ENCODE measurements at places on chromosomes 5 and 9. TPM values are rescaled to one million over a fixed set of nuclear protein-coding genes. Genes with fewer than 3 reads are reported as not detected.

The CAMSAP1 gene
- 34.4 TPM for total RNA-seq

The SPOCK1 gene
- total RNA-seq: not detected

The FOXD4L4 gene
- total RNA-seq: 0.59 TPM

The FBN2 gene
- total RNA-seq: 43.8 TPM

The PDGFRB gene
- 7.2 TPM for total RNA-seq

DNA sequence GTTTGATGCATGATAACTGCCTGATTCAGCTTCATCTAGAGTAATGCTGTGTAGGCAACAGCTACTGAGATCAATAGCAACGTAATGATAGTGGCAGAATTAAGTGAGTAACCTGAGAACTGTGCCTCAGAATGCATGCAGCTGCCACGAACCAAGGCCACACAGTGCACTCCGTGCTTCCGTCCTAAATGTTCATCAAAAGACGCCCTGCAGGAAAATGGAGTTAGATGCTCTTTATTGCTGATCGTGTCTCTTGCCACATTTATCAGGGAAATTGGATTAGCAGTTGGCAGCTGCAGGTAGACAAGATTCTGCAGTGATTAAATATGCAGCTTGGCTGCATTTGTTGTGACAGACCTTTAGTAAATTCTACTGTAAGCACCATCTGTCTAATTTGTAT is 107.7 kb upstream of the TLX3 start:
- H3K27me3 ChIP-seq: no peaks in the 10 kb centered on the region
- peaks cover 9% of the 10 kb centered on the region for H3K4me1 ChIP-seq
- H3K4me3 ChIP-seq: no peak overlapping the region
- peak; percentile 83 for DNase-seq
- no peaks in the 10 kb centered on the region for H3K36me3 ChIP-seq

DNA sequence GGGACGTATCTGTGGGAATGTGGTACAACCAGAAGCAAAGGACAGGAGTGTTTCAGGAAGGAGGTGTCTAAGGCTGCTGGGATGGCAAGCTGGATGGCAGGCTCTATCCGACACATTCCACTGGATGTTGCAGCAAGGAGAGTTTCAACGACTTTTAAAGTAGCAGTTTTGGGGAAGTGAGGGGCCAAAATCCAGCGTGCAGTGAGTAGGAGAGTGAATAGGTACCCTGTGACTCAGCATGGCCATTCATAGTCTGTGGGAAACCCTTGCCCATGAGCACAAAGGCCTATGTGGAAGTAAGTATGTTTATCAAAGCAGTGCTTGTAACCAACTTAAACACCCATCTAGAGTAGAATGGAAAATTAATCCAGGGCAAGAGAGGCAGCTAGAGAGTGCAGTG is 664.7 kb downstream of the ACTL7B start:
- no peak overlapping the region for H3K27ac ChIP-seq
- no peaks in the 10 kb centered on the region for H3K27me3 ChIP-seq
- DNase-seq: no peak
- H3K36me3 ChIP-seq: no peaks in the 10 kb centered on the region
- H3K4me3 ChIP-seq: no peak overlapping the region

DNA sequence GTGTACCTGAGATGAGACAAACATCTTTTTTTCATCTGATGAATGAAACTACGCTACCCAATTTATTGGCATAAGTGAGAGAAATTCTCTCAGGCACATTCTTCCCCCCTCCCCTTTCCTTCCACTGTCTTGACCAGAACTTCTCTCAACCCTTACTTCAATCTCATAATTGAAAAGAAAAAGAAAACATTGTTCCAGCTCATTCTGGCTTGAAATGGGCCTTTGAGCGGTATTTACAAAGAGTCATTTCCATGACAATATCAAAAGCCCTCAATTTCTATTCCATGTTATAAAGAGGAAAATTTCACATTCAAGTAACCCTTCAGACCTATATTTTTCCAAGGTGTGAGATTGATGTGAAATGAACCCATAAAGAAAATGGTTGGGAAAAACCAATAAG is 145.9 kb downstream of the PCSK1 start:
- DNase-seq: no peak
- H3K4me1 ChIP-seq: no peaks in the 10 kb centered on the region
- H3K27me3 ChIP-seq: peaks cover 7% of the 10 kb centered on the region
- H3K4me3 ChIP-seq: no peak overlapping the region

DNA sequence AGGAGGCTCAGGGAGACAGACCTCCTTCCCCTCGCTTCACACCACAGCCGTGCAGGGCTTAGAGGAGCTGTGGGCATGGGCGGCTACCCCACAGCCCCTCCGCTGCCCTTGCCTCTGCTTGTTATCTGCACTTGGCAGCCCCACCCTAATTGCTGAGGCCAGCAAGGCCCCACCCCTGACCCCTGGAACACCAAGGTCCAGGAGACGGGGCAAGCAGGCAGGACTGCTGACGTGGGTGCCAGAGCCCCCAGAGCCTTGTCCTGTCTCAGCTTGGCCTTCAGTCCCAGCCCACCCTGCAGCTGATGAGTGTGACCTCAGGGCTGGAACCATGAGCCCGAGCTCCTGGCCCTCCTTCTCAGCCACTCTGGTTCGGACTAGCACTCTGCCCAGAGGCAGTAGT is 29.1 kb upstream of the NEURL1B start:
- H3K4me3 ChIP-seq: no peak overlapping the region
- H3K36me3 ChIP-seq: no peaks in the 10 kb centered on the region
- H3K27ac ChIP-seq: no peak overlapping the region
- no peaks in the 10 kb centered on the region for H3K27me3 ChIP-seq
- no peaks in the 10 kb centered on the region for H3K4me1 ChIP-seq

GRCh38 chr5:147290261-147290660 is 55.4 kb downstream of the STK32A start:
- no peak overlapping the region for H3K4me3 ChIP-seq
- DNase-seq: no peak
- no peaks in the 10 kb centered on the region for H3K27me3 ChIP-seq
- no peak overlapping the region for H3K27ac ChIP-seq

DNA sequence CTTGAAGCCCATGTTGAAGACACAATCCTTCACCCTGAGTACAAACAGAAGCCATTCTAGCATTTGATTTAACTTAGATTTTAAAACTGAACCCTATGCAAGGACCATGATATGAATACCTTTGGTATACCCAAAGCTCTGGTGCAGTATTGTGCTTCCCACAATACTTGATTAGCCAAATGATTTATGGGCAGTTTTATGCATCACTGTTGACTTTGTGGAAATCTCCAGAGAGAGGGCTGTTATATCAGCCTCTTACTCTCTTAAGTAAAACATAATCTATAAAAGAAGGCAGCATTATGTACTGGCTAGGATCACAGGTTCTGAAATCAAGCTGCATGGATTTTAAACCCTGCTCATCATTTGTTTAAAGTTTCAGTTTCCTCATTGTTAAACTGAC is 762.8 kb downstream of the EFNA5 start:
- no peaks in the 10 kb centered on the region for H3K4me1 ChIP-seq
- no peak overlapping the region for H3K27ac ChIP-seq
- no peaks in the 10 kb centered on the region for H3K27me3 ChIP-seq

DNA sequence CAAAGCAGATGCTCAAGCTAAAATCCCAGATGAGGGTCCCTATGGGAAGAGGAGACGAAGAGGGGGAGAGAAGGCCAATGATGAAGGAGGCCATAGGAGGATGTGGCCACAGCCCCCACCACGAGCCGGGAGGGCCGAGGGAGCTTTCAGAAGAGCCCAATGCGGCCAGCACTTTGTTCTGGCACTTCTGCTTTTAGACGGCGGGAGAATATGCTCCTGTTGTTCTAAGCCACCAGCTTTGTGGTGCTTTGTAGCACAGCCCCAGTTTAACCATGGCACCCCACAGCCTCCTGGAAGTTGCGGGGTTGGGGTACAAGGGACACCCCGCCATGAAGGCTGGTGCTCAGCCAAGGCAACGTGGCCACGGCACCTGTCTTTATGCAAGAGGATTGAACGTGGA is 33.4 kb downstream of the LPCAT1 start:
- H3K4me3 ChIP-seq: no peak overlapping the region
- no peak overlapping the region for H3K27ac ChIP-seq
- H3K36me3 ChIP-seq: no peaks in the 10 kb centered on the region
- H3K27me3 ChIP-seq: no peaks in the 10 kb centered on the region

- H3K27ac ChIP-seq: no peak overlapping the region
- no peak overlapping the region for H3K4me3 ChIP-seq
- no peaks in the 10 kb centered on the region for H3K27me3 ChIP-seq
- no peaks in the 10 kb centered on the region for H3K36me3 ChIP-seq
- peaks cover 26% of the 10 kb centered on the region for H3K4me1 ChIP-seq
- no peak for DNase-seq
Observed at GRCh38 chr9:94904806-94905205, 178.3 kb downstream of the AOPEP start.

- H3K4me3 ChIP-seq: peak overlapping the region; percentile 18
- H3K27ac ChIP-seq: peak overlapping the region; percentile 57
- DNase-seq: peak; percentile 38
- no peaks in the 10 kb centered on the region for H3K27me3 ChIP-seq
Observed at GRCh38 chr5:61431923-61432620, 100.0 kb downstream of the ZSWIM6 start.

- no peak overlapping the region for H3K4me3 ChIP-seq
- no peak overlapping the region for H3K27ac ChIP-seq
- H3K36me3 ChIP-seq: no peaks in the 10 kb centered on the region
- H3K27me3 ChIP-seq: no peaks in the 10 kb centered on the region
Observed at GRCh38 chr5:93998951-93999455, 257.6 kb upstream of the POU5F2 start.

All from SJCRH30 (cell line).